ENCODE measurements at places on chromosomes 12 and 14.

- no peak for DNase-seq
Observed at GRCh38 chr12:69120354-69120753, 119.0 kb upstream of the CPSF6 start.

DNA sequence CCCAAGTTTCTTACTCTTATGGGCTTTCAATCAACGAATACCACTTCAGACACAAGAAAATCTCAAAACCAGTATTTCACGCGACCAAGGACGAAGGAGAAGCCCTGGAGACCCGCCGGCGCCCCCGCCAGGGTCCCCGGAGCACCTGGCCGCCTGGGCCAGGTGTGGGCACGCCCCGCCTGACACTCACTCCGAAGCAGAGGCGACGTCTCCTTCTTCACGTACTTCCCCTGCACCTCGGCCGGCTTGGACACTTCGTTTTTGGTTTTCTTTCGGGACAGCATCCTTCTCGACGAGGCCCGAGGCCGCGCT lies 466 bp downstream of the SAV1 start:
- DNase-seq, result peak; percentile 36

DNA sequence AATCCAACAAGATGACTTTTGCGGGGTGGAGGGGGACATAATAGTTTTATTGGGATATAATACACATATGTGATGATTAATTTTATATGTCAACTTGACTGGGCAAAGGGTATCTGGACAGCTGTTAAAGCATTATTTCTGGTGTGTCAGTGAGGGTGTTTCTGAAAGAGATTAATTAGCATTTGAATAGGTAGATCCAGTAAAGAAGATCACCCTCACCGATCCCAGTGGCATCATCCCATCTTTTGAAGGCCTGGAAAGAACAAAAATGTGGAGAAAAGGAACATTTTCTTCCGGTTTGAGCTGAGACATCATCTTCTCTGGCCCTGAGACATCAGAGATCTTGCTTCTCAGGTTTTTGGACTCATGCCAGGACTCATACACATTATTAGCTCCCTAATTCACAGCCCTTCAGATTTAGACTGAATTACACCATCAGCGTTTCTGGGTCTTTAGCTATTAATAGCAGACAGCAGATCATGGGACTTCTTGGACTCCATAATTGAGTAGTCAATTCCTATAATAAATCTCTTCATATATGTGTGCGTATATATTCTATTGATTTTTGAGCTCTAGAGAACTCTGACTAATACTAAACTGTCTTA lies 283.6 kb downstream of the PCNX1 start:
- no peak for DNase-seq

DNA sequence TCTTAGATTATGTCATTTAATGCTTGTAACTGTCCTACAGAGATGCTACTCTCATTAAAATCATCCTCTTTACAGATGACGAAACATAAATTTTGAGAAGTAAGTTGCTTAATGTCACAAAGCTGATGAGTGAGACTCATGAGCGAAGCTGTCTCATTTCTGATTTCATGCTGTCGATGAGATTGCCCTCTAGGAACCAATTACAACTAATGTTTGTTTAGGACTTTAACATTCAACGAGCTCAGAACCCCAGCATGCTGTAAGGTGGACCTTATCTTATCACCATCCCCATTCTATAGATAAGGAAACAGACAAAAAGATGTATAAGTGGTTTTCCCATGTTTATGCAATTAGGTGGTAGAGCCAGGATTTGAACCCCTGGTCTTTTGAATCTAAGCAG lies 23.1 kb downstream of the BHLHE41 start:
- DNase-seq, result no peak

GRCh38 chr14:75461755-75462349 lies 34.0 kb downstream of the JDP2 start:
- no peak for DNase-seq

All from hematopoietic multipotent progenitor cell (in vitro differentiated cells).